ENCODE measurements at places on chromosomes 2 and 18.

DNA sequence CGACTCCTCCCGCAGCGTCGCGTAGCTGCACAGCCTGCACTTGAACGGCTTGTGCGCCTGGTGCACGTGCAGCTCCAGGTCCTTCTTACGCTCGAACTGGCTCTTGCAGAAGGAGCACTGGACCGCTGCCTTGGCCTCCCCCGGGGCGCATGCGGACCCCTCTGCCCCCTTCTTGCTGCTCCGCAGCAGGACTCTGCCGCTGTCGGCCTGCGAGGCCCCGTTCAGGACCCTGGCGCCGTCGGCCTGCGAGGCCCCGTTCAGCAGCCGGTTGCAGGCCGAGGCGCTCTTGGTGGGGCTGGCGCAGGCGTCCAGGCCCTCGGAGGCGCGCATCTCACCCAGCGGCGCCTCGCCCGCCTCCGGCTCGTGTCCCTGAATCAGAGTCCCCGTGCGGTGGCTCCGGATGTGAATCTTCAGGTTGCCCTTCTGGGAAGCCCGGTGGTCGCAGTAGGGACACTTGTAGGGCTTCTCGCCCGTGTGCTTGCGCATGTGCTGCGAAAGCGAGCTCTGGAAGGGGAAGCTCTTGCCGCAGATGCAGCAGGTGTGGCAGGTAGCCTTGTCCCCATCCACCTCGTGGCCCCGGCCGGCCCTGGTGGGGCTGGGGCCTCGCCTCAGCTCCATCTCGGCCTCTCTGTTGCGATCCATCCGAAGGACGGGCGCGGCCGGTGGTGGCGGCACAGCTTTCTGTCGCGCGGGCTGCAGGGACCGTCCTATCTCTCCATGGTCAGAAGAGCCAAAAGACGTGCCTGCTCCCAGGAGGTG, 52.5 kb downstream of the ZNF516 start:
- H3K36me3 ChIP-seq = no peaks in the 10 kb centered on the region
- DNase-seq = no peak
- peaks cover 56% of the 10 kb centered on the region for H3K4me1 ChIP-seq
- H3K4me3 ChIP-seq = no peak overlapping the region

- H3K36me3 ChIP-seq = no peaks in the 10 kb centered on the region
- no peaks in the 10 kb centered on the region for H3K4me1 ChIP-seq
- no peak within 1 kb of the TSS for H3K4me3 ChIP-seq
- no peak within 1 kb of the TSS for H3K27ac ChIP-seq
- DNase-seq = no peak
Measured at GRCh38 chr2:95274291-95275150, at the start of gene PROM2. PROM2 (plus strand) TSS chr2:95274449; CDS start chr2:95274586, 137 bp downstream.

GRCh38 chr2:33763671-33764310, 164.7 kb upstream of the FAM98A start:
- no peaks in the 10 kb centered on the region for H3K36me3 ChIP-seq
- H3K4me1 ChIP-seq = no peaks in the 10 kb centered on the region

DNA sequence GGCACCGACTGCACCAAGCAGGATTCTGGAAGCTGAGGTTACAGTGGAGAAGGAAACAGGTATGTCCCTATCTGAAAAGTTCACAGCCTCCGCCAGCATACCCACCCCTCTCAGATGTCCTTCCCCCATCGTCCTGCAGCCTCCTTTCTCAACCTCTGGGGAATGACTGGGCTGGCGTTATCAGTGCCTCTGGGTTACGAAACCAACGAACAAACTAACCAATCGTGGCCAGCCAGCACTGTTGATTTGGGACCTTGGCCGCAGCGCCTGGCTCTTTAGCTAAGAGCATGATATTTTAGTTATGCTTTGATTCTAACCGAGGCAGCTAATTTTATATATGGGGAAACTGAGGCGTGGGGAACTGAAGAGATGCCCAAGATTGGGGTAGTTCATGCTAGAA, 233.0 kb downstream of the TFCP2L1 start:
- H3K36me3 ChIP-seq = no peaks in the 10 kb centered on the region
- H3K4me3 ChIP-seq = no peak overlapping the region
- no peak for DNase-seq

GRCh38 chr2:4507661-4508060, 804.3 kb downstream of the DCDC2C start:
- H3K36me3 ChIP-seq = no peaks in the 10 kb centered on the region
- no peak overlapping the region for H3K27ac ChIP-seq
- no peaks in the 10 kb centered on the region for H3K4me1 ChIP-seq

DNA sequence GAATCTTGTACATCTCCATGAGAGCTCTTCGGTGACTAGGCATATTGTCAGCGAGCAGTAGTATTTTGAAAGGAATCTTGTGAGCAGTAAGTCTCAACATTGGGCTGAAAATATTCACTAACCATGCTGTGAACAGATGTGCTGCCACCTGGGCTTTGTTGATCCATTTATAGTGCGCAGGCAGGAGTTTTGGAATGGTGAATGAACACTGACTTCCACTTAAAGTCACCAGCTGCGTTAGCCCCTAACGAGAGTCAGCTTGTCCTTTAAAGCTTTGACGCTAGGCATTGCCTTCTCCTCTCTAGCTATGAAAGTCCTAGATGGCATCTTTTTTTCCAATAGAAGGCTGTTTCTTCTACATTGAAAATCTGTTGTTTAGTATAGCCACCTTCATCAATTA, 4.1 kb downstream of the ASB1 start:
- no peak overlapping the region for H3K27ac ChIP-seq
- no peaks in the 10 kb centered on the region for H3K36me3 ChIP-seq

- peaks cover 14% of the 10 kb centered on the region for H3K4me1 ChIP-seq
- DNase-seq = peak; percentile 63
- no peak overlapping the region for H3K4me3 ChIP-seq
- H3K27me3 ChIP-seq = no peaks in the 10 kb centered on the region
- H3K36me3 ChIP-seq = no peaks in the 10 kb centered on the region
- peak overlapping the region; percentile 80 for H3K27ac ChIP-seq
Measured at GRCh38 chr2:133755480-133756300, 187.4 kb upstream of the NCKAP5 start.

- H3K27ac ChIP-seq = no peak overlapping the region
- DNase-seq = no peak
- H3K36me3 ChIP-seq = no peaks in the 10 kb centered on the region
- H3K4me1 ChIP-seq = no peaks in the 10 kb centered on the region
- no peaks in the 10 kb centered on the region for H3K27me3 ChIP-seq
Measured at GRCh38 chr2:118826093-118826492, 21.4 kb downstream of the EN1 start.

GRCh38 chr2:188381614-188382013, 89.9 kb downstream of the GULP1 start:
- no peak for DNase-seq
- no peaks in the 10 kb centered on the region for H3K4me1 ChIP-seq
- no peak overlapping the region for H3K27ac ChIP-seq

DNA sequence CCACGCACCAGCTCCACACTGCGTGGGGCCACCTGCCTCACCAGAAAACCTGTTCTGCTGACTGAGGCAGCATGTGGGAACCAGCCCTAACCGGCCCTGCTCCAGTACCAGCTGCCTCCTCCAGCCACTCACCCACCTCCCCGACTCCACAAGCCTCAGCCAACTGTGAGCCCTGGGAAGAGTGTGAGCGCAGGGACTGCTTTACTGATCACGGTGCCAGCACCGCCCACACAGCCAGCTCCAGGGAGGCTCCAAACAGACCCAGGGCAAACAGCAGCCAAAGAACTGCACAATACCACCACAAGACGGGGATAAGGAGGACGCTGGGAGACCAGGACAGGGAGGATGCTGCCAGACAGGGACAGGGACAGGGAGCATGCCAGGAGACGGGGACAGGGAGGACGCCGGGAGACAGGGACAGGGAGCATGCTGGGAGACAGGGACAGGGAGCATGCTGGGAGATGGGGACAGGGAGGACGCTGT, 28.4 kb downstream of the EIPR1 start:
- H3K36me3 ChIP-seq = no peaks in the 10 kb centered on the region
- H3K4me1 ChIP-seq = peaks cover 5% of the 10 kb centered on the region
- no peaks in the 10 kb centered on the region for H3K27me3 ChIP-seq
- no peak overlapping the region for H3K4me3 ChIP-seq
- no peak overlapping the region for H3K27ac ChIP-seq
- peak; percentile 48 for DNase-seq

GRCh38 chr2:6526093-6526824, 339.4 kb downstream of the CMPK2 start:
- no peak for DNase-seq
- no peak overlapping the region for H3K27ac ChIP-seq
- H3K27me3 ChIP-seq = no peaks in the 10 kb centered on the region
- no peak overlapping the region for H3K4me3 ChIP-seq

DNA sequence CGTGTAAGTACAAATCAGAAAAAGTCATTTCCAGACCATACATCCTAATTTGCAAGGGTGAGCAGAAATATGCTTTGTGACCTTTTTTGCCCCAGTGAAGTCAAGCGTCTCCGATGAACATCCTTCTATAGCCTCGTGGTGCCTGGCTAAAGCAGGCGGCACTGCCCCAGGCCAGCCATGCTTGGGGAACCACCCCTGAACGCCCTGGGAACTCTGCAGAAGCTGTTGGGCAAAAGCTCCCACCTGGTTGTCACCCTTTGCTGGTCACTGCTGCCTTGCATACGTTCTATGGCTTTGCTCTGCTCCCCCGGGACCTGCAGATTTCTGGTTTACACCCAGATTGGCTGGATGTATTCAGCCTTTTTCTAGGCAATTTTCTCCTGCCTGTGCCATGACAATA, 256.4 kb downstream of the SS18 start:
- no peaks in the 10 kb centered on the region for H3K27me3 ChIP-seq
- H3K27ac ChIP-seq = no peak overlapping the region

GRCh38 chr18:20971886-20972267, 139.7 kb downstream of the ROCK1 start:
- H3K27me3 ChIP-seq = no peaks in the 10 kb centered on the region
- no peaks in the 10 kb centered on the region for H3K36me3 ChIP-seq
- H3K4me3 ChIP-seq = no peak overlapping the region
- DNase-seq = no peak
- H3K4me1 ChIP-seq = no peaks in the 10 kb centered on the region

- no peak for DNase-seq
- no peaks in the 10 kb centered on the region for H3K4me1 ChIP-seq
- no peaks in the 10 kb centered on the region for H3K36me3 ChIP-seq
Measured at GRCh38 chr2:45483997-45484396, 127.1 kb downstream of the SRBD1 start.

- no peak overlapping the region for H3K4me3 ChIP-seq
- no peak for DNase-seq
- H3K27me3 ChIP-seq = no peaks in the 10 kb centered on the region
- no peak overlapping the region for H3K27ac ChIP-seq
- H3K4me1 ChIP-seq = peaks cover 15% of the 10 kb centered on the region
- no peaks in the 10 kb centered on the region for H3K36me3 ChIP-seq
Measured at GRCh38 chr2:43007901-43008300, 215.5 kb upstream of the HAAO start.

DNA sequence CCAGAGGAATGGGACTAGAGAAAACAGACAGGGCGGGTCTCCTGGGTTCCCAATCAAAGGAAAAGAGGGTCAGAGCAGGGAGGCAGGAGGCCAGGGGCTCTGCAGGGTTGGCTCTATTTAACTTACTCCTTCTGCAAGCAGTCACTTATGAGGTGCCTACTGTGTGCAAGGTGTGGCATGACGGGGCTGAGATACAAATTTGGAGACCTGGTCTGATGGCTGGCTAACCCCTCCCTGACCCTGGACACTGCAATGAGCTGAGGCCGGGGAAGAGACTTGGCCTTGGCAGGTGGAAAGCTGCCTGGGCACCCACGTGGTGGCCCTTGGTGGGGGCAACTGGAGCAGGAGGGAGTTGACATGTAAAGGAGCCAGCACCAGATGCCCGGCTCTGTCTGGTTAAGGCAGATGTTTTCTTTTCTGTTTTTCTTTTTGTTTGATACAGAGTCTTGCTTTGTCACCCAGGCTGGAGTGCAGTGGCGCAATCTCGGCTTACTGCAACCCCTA, 148.5 kb upstream of the GATA6 start:
- H3K27me3 ChIP-seq = no peaks in the 10 kb centered on the region
- DNase-seq = no peak
- H3K4me1 ChIP-seq = peaks cover 1% of the 10 kb centered on the region
- no peaks in the 10 kb centered on the region for H3K36me3 ChIP-seq

DNA sequence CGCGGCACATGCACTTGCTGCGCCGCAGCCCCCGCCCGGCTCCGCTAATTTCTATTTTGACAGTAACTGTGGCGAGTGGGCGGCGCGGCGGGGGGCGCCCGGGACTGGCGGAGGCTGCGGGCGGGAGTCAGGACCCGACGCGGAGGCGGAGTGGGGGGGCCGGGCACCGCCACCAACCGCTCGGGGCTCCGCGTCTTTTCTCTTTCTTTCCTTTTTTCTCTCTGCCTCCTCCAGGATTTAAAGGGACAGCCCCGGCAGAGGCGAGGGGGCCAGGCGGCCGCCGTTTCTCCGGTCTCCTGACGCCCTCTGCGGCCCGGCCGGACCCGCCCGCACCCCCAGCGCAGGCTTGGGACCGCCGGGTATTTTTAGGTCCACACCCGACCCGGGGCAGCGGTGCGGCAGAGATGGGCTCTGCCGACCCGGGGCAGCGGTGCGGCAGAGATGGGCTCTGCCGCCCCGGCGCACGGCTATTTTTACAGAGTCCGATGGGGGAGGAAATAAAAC, 460 bp upstream of the ZBTB7C start:
- H3K27ac ChIP-seq = peak overlapping the region; percentile 83
- H3K4me3 ChIP-seq = peak overlapping the region; percentile 76
- H3K27me3 ChIP-seq = no peaks in the 10 kb centered on the region

DNA sequence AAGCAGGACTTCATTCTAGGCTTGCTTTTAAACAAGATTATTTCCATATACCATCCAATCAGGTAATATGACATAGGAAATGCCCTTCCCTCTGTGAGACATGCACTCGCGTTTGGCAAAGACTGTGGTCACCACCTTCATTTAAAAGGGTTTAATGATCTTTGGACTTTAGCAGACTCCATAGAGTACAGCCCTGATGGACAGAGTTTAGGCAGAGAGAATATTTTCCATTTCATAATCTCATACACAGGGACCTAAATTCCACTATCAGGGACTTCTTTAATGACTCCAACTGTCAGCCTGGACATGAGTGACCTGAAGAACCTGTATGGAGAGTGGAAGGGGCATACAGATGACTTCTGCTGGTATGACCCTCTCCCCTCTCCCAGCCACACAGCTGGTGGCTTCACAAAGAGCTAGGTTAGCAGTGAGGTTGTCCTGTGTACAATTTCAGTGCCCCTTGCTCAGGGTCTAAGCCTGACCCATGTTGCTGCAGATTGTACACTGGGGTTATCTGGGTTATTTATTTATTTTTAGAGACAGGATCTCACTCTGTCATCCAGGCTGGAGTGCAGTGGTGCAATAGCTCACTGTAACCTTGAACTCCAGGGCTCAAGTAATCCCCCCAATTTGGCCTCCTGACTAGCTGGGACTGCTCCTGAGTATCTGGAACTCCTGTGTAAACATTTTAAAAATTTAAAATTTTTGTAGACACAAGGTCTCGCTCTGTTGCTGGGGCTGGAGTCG, 59.2 kb downstream of the PTPRM start:
- H3K36me3 ChIP-seq = no peaks in the 10 kb centered on the region
- no peaks in the 10 kb centered on the region for H3K4me1 ChIP-seq
- DNase-seq = no peak
- no peaks in the 10 kb centered on the region for H3K27me3 ChIP-seq

All from testis (tissue), 5 donors.